ENCODE measurements at places on chromosomes 5 and 9.

DNA sequence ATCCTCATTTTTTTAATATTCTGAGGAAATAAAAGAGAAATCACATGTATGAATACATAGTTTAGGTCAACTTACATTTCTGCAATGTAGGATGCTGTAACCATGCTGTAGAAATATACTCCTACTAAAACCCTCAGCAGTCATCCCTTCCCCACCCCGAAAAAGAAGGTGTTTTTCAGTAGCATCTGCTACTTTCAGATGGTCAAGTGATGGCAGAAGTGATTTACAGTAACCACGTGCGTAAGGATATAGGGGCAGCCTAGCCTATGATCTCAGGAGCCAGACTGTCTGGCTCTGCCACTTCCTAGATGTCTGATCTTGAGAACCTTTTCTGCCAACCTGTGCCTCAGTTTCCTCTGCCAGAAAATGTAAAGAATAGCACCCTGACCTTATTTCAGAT, 26.0 kb upstream of the SYK start:
- DNase-seq: no peak

GRCh38 chr5:156460471-156460870, 133.5 kb downstream of the SGCD start:
- no peak for DNase-seq

GRCh38 chr5:44935262-44935661, 126.5 kb downstream of the MRPS30 start:
- DNase-seq: no peak

- no peak for DNase-seq
These were observed 24.6 kb downstream of the TTF1 start for GRCh38 chr9:132381966-132382541.

- DNase-seq: no peak
These were observed 2.0 kb upstream of the NEUROG1 start for GRCh38 chr5:135537745-135538144.

GRCh38 chr5:173392172-173392571, 64.0 kb upstream of the STC2 start:
- DNase-seq: no peak

DNA sequence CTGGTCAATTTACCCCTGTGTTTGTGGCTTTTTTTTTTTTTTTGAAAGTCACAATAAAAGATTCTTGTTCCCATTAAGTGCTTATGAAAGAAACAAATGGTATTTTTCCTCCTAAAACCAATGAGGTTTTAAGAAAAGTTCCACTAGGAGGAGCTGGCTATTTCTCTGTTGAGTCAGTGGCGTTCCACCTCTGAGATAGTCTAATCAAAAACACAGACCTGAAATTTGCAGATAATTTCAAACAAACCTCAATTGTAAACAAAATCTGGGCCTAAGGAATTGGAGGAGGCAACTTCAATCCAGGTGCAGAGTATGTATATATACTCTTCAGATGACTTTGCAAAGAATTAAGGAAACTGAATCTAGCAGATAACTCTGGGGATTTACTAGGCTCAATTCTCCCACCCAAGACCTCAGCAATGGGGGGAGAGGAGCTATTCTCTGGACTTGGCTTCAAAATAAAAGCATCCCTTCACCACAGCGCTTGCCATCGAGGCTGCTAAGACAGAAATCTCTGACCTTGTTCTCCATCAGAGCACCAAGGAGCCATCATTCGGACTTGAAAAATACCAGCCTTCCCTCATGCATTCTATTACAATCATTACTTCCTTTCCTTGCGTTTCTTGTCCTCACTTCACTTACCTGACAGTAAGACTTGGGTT, 52.4 kb downstream of the FANCC start:
- DNase-seq: no peak

- DNase-seq: no peak
These were observed 153.7 kb upstream of the DAPK1 start for GRCh38 chr9:87343816-87344430.

DNA sequence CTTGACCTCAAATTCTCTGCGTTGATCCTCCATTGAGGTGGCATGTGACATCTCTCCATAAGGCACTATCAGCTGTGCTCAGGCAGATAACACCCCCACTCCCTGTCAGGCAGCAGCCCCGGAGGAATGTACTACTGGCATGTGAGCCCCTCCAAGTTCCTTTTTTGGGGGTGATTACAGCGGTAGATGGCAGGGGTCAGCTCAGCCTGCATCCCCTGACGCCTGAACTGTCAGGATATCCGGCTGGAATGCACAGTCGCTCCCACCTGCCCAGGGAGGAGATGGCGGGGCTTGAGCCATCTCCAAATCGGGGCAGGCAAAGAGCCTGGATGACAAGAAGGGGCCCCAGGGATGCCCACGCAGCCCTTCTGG, 40.8 kb downstream of the FAM78A start:
- no peak for DNase-seq

DNA sequence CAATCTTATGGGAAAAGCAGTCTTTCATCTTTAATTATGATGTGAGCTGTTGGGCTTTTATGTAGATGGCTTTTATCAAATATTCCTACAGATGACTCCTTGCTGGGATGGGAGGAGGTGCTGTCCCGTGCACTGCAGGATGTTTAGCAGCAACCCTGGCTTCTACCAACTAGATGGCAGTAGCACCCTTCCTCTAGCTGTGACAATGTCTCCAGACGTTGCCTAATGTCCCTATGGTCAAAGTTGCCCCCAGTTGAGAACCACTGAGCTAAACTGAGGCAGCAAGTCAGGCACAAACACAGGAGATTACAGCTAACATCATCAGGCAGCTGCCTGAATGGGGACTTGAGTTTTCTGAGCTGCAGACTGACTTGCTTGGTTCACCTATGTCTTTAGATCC, 401.9 kb upstream of the PDE4D start:
- DNase-seq: no peak

GRCh38 chr5:37835380-37835973, 4.4 kb downstream of the GDNF start:
- DNase-seq: no peak

- DNase-seq: no peak
These were observed 10.0 kb upstream of the C5 start for GRCh38 chr9:121059998-121060636.

- DNase-seq: no peak
These were observed 14.4 kb downstream of the FAM169A start for GRCh38 chr5:74851684-74852353.

- no peak for DNase-seq
These were observed 53.6 kb downstream of the GIN1 start for GRCh38 chr5:103066326-103066725.

GRCh38 chr5:80754900-80755299, 100.1 kb upstream of the DHFR start:
- DNase-seq: no peak

- peak; percentile 1 for DNase-seq
These were observed 795 bp downstream of the NDUFAF2 start for GRCh38 chr5:60945813-60946187.

- DNase-seq: no peak
These were observed 261.5 kb downstream of the CEMIP2 start for GRCh38 chr9:71506821-71507220.

DNA sequence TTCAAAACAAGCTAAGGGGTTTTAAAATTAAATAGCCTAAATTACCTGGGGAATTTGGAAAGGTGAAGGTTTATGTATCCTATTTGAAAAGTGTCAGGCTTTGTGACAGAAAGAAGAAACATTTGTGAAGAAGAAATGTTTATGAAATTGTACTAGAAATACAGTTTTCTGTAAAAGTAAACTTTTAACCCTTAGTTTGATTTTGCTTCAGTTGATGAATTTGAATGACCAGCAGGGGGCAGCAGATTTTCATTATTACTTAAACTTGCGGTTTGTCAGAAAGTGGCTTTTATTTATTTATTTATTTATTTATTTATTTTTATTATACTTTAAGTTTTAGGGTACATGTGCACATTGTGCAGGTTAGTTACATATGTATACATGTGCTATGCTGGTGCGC, 58.1 kb downstream of the NNT start:
- DNase-seq: no peak

- DNase-seq: no peak
These were observed 20.5 kb downstream of the RAPGEF1 start for GRCh38 chr9:131719262-131719908.

DNA sequence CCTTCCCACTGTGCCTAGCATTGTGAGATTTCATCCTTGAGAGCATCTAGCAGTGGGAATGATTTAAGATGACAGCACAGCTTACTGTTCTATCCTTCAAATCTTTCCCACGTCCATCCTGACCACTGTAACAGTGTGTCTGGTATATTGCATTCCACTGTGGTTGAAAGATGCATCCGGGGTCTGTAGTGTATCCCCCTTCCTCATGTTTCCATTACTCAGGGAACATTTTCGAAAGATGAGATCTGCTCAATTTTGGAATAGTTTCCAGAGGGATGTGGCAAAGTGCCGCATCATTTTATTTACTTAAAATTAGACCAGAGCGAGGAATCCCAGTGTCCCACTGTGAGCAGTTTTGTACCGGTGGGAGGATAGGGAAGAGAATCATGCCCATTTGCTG, 407.1 kb upstream of the PAPPA start:
- DNase-seq: no peak

- no peak for DNase-seq
These were observed 168.2 kb downstream of the RNF180 start for GRCh38 chr5:64333886-64334285.

DNA sequence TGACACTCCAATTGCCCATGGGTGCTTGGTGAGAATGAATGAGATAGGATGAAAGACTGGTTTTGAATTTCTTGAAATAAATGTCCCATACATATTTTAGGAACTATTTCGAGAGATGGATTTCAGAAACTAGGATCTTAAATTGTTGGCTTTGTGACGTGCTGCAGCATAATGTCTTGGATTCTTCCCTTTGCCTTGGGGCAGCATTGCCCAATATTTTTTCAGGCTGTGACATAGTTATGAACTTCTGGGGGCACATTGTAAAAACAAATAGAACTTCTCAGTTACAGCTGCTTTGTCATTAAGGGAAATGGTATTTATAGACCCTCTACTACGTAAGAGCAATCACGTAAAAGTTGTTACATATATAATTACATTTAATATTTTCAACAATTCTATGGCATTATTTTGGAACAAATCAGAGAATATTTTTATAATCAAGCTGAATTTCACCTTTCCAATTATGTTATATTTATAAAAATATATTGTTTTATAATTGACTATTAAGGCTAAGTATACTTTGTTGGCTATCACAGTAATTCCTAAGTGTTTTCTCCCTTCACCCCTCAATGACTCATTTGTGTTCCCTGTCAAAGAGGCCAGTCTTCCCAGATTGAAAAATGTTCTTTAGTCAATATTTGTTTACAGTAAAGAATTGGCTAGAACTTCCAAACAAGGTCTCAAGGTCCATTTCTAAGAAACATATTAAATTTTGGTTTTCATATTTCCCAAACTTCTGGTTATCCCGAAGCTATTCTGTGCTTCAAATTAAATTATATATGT, 1388.3 kb upstream of the ACO1 start:
- DNase-seq: no peak

Data from stimulated activated CD8-positive, alpha-beta memory T cell treated with anti-CD3 and anti-CD28 coated beads, Interleukin-4, amount 100 ng/mL, for 1 hour (primary cell).